ENCODE measurements at places on chromosomes 2 and 18. TPM values are rescaled to one million over a fixed set of nuclear protein-coding genes. Genes with fewer than 3 reads are reported as not detected.

The FLACC1 gene
- 0.04 TPM for polyA plus RNA-seq

The SIX2 gene
- polyA plus RNA-seq, result not detected

The FAP gene
- 0.40 TPM for polyA plus RNA-seq

The RTKN gene
- 168 TPM for polyA plus RNA-seq

The RIT2 gene
- polyA plus RNA-seq, result not detected

The EVA1A gene
- 31.9 TPM for polyA plus RNA-seq

The SERPINB12 gene
- polyA plus RNA-seq, result not detected

The TPRKB gene
- polyA plus RNA-seq, result 60.3 TPM

The FEV gene
- polyA plus RNA-seq, result not detected

The INHA gene
- 0.14 TPM for polyA plus RNA-seq

The GPR39 gene
- polyA plus RNA-seq, result 8.0 TPM

The HOXD4 gene
- polyA plus RNA-seq, result 0.83 TPM

The CNTNAP5 gene
- polyA plus RNA-seq, result not detected

The TMEM17 gene
- 1.9 TPM for polyA plus RNA-seq

The DUSP2 gene
- polyA plus RNA-seq, result 2.5 TPM

The OR6B2 gene
- polyA plus RNA-seq, result not detected

The CSRNP3 gene
- 0.57 TPM for polyA plus RNA-seq

The TANC1 gene
- 6.2 TPM for polyA plus RNA-seq

The ABCG8 gene
- polyA plus RNA-seq, result not detected

The SATB2 gene
- polyA plus RNA-seq, result 0.57 TPM

The PARD3B gene
- 0.18 TPM for polyA plus RNA-seq

The ARHGAP25 gene
- 15.7 TPM for polyA plus RNA-seq

The RNF103 gene
- 6.6 TPM for polyA plus RNA-seq

The PRKCE gene
- 0.93 TPM for polyA plus RNA-seq

The SLC11A1 gene
- 1.0 TPM for polyA plus RNA-seq

The NTSR2 gene
- polyA plus RNA-seq, result not detected

The RNF152 gene
- 2.1 TPM for polyA plus RNA-seq

The IRS1 gene
- polyA plus RNA-seq, result 10.1 TPM

The SLC9A4 gene
- polyA plus RNA-seq, result not detected

The STPG4 gene
- polyA plus RNA-seq, result not detected

The PSD4 gene
- polyA plus RNA-seq, result 22.8 TPM

The KCNF1 gene
- 0.07 TPM for polyA plus RNA-seq

The COL4A4 gene
- 0.13 TPM for polyA plus RNA-seq
